ENCODE measurements at places on chromosomes 5 and 9.

GRCh38 chr5:8458038-8458383 lies 589.1 kb downstream of the MTRR start:
- no peak for DNase-seq

DNA sequence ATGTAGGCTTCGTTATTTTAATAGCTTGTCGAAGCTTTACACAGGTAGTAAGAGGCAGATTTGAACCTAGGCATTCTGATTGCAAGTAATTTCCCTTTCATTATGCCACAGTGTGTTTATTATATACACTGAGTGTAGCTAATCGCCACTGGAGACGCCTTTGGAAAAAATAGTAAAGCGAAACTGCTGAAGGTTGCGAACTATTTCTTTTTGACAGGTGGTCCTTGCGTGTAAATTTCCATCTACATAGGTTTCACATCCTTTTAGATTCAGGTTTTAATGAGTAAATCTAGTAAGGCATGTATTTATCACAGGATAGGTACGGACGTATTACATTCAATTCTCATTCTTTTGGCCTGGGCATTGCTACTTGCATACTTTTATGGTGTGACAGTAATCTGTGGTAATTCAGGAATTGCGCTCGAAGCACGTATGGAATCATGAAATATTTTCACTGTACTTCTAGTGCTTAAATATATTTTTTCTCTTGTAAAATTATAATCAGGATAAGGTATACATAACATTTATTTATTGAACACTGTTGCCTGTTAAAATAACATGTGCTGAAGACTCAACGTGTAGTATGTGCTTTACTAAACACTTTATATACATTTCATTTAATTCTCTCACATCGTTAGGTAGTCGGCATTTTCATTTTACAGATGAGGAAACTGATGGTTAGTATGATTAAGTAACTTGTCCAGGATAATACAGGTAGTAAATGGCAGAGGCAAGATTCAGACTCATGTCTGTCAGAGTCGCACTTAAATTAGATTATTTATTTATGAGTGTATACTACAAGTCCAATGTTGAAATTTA lies 1.8 kb downstream of the MARCHF6 start:
- no peak for DNase-seq

- DNase-seq = no peak
Observed at GRCh38 chr5:173123416-173123815, 20.9 kb upstream of the BNIP1 start.

DNA sequence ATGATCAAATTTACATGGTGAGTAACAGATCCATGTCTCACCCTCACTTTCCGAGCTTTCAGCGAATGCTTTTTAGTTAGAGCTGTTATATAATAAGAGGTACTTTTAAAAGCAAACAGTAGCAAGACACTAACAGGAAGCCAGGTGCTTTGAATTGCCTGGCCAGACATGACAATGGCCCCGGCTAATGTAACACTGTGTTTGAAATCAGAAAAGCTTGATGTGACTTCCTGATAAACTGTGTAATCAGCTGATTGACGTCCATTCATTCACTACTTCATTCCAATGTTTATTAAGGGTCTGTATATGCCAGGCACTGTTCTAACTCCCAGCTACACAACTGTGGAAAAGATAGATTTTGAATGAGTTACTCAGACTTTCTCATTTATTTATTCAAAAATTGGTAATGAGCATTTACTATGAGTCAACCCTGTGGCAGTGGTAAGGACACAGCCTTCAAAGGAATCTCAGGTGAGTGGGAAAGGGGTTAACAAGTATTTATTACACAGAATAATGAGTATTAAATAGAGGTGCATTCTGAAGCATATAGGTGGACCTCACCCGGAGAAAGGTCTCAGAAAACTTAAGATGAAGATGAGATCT lies 26.6 kb downstream of the DPYSL3 start:
- DNase-seq = no peak

- DNase-seq = no peak
Observed at GRCh38 chr5:65305913-65306312, 175.8 kb downstream of the ADAMTS6 start.

- no peak for DNase-seq
Observed at GRCh38 chr9:2363781-2364180, 257.8 kb upstream of the VLDLR start.

DNA sequence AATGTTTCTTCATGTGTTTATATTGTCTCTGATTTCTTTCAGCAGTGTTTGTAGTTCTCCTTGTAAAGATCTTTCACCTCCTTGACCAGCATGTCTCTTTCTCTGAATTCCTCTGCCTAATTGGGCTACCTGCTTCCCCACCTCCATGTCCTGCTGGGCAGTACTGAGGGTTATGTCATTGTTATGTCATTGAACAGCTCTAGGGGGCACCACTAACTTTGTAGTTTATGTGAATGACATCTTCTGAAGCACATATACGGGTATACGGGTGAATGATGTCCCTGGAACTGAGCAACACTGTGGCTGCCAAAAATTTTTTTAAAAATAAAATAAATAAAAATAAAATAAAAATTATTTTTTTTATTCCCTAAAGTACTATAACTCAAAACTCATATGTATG lies 16.9 kb upstream of the SNCAIP start:
- no peak for DNase-seq

DNA sequence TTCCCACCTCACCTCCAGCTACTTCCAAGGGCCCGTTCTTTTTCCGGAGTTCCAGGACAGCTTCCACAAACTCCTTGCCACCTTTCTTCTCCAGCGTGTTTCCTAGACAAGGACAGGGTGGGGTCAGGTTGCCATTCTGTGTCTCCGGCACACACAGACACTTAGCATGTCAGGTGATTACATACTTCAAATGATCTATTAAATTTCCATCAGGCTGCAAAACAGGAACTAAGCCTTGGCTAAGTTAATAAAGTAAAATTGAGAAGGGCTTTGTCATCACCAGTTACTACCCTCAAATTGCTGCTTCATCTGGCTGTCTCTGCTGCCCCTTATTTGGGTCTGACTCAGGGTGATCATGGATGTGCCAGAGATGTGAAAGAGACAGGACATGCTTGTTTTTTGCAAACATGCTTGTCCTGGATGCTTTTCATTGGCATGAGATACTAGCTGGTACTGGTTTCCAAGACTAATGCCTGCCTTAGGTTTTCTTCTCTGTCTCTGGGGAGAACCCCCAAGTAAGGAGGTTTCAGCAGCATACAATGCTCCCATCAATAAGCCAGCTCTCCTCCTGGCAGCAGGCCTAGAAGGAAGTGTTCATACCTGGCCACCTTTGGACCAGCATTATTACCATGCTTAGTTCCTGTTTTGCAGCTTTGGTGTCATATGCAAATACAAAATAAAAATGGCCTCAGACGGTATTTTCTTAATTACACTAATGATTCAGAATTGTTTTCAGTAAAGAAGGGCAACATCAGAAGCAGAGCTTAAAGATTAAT lies 52.9 kb downstream of the MACROH2A1 start:
- no peak for DNase-seq

GRCh38 chr5:82356808-82357671 lies 78.9 kb upstream of the RPS23 start:
- DNase-seq = no peak

GRCh38 chr9:33443464-33444154 lies 3.8 kb downstream of the AQP3 start:
- DNase-seq = no peak

DNA sequence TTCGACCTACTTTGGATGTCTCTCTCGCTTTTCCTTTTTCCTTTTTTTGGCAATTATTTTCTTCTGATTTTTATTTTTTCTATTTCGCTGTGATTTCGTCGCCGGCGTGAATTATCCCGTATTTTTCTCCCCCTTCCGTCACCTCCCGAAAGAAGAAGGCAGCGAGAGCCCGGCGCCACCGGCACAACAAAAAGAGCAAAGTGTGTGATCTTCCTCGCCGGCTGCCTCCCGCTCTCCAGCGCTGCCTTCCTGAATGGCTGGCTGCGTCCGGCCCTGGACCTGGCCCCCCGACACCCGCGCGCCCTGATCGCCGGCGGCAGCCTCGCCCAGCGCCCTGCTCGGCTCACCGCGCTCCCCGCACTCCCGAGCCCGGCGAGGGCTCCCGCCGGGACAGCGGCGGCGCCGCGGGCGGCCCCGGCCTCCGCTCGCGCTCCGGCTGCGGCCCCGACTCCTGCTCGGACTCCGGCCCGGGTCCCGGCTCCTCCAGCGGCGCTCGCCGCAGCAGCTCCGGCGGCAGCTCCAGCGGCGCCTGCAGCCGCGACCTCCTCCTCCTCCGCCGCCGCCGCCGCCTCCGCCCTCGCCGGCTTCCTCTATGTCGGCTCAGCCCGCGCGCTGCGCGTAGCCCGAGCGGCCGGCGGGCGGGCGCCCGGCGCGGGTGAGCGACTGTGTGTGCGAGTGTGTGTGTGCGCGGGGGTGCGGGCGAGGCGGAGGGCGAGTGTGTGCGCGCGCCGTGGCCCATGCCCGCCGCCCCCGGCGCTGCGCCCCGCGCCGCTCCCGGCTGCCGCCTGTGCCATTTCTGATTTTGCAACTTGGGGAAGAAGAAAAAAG lies 960 bp downstream of the NR2F1 start:
- DNase-seq = no peak

- DNase-seq = no peak
Observed at GRCh38 chr9:114694146-114694545, 12.2 kb upstream of the TEX48 start.

- DNase-seq = no peak
Observed at GRCh38 chr9:12494411-12494810, 198.8 kb upstream of the TYRP1 start.

GRCh38 chr9:130663258-130663976 lies 977 bp upstream of the PRDM12 start:
- DNase-seq = no peak

DNA sequence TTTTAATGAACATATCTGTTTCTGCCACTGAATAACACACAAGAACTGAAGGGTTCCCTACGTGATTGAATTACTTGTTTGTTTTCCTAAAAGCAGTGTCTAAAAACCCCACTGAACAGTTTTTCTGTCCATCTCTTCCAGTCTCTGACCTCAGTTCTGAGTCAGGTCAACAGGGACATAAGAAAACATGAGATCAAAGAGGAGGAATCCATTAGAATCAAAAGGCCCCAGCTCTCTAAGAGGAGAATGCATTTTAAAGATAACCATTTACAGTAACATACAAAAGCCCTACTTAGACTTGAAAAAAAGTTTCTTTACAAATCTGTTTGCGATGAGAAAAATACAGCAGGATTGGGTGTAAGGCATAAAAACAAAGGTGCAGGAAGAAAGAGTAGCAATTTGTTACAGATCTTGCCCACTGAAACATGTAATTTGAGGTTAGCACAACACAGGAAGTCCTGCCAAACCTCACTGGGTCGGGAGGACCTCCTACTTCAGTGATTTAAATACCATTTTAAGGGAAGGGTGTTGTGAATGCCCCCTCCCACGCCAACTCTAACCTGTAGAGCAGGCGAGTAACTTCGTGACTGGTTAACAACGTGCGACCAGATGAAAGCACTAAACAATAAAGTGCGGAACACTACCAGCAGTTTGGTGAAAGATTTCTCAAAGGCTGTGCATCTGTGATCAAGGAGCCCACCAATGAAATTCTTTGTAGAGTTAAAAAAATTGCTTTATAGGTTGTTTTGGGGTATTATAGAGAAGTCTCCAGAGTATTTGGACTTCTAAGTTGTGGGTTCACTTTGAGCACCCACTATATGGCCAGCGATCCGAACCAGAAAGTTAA lies 1.3 kb downstream of the QSOX2 start:
- no peak for DNase-seq

GRCh38 chr5:40909264-40909663 lies at the start of gene C7:
TSS of gene C7 (plus strand) at chr5:40909497. CDS start at chr5:40909611, 114 bp downstream.
- no peak for DNase-seq

DNA sequence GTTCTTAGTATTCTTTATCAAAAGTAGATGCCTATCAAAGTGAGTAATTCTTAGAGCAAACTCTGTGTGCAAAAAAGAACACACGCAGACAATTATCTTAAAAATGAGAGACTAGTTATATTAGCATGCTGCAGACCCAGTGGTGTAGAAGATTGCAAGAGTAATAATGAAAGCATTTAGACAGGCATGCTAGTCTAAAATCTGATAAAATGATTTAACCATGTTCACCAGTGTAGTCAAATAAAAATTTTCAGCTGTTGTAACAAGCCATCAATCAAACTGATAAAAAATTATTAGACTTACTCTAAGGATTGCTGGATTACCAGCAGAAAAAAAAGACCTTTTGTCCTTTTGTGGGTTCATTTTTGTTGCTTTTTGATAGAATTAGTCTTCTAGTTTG lies 241.9 kb upstream of the TLE4 start:
- DNase-seq = no peak

- DNase-seq = no peak
Observed at GRCh38 chr9:22654833-22655232, 208.2 kb downstream of the DMRTA1 start.

GRCh38 chr9:93173365-93174051 lies 10.4 kb upstream of the WNK2 start:
- DNase-seq = no peak

- no peak for DNase-seq
Observed at GRCh38 chr5:127042593-127042992, 12.2 kb upstream of the MARCHF3 start.

DNA sequence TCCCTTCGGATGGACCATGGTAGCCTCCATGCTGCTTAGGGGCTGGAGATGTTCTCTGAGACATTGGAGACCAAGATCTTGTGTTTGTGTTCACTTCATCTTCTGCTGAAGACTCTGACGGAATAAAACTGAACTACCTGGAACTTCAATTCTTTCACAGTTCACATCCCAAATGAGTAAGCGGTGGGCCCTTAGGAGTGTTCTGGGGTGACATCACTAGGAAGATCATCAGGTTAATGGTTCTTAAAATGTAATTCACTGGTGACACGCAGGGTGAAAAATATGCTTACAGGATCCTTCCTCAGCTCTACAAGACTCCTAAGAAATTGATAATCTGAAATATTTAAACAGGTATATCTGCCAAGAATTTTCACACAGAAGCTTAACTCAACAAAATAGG lies 561.5 kb downstream of the SEMA5A start:
- DNase-seq = no peak

GRCh38 chr9:101014566-101014965 lies 14.0 kb upstream of the PLPPR1 start:
- no peak for DNase-seq

DNA sequence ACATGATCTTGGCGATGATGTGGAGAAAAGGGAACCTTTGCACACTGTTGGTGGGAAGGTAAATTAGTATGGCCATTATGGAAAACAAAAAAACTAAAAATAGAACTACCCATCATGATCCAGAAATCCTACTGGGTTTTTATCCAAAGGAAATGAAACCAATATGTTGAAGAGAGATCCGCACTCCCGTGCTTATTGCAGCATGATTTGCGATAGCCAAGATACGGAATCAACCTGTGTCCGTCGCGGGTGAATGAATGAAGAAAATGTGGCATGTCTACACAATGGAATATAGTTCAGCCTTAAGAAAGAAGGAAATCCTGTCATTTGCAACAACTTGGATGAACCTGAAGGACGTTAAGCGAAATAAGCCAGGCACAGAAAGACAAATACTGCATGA lies 84.5 kb downstream of the TTLL11 start:
- no peak for DNase-seq
